ENCODE measurements at places on chromosomes 5 and 9.

DNA sequence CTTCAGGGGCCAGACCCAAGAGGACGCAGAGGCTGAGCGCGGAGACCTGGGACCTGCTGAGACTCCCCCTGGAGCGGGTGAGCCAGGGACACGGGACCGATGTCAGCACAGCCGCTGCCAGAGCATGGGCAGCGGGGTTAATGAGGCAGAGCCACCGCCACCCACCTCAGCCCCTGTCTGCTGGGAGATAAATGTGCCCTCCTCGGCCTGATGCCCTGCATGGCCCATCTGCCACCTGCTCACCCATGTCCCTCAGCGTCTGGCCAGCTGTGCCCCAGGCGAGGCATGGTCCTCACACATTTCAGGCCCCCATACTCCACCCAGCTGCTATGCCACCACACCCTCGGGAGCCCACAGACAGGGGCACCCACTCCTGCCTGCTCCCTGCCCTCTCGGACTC lies 14.9 kb downstream of the DNLZ start:
- no peak for DNase-seq

DNA sequence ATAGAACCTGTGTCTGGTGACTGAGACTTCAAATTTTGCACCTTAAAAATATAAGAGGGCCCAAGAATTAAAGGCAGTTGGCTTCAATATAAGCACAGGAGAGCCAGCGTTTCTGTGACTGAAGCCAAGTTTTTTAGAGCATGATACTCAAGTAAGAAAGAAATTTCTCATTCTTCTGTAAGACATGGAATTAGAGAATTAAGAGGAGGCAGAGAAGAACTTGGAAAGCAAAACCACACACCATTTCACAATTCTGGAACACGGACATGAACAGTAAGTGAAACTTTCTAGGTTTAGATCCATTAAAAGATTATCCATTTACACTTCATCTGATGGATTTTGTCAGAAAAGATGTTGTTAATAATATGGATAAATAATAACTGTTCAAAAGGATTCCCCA lies 8.9 kb upstream of the AGXT2 start:
- DNase-seq = no peak

DNA sequence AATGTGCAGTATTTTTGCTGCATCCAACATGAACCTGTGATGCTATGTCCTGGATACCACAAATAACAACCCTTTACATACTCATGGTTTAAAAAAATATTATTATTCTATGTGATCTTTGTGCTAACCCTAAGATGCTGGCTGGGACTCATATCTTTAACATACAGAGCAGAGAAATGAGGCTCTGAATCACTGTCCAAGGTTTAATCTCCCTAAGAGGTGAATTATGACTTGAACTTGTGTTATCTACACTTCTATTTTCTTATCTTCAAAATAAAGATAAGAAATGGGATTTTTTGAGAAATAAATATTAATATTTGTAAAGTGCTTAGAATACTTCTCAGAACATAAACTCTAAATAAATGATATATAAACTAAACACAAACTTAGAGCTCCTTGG lies 68.8 kb upstream of the GRIA1 start:
- no peak for DNase-seq

DNA sequence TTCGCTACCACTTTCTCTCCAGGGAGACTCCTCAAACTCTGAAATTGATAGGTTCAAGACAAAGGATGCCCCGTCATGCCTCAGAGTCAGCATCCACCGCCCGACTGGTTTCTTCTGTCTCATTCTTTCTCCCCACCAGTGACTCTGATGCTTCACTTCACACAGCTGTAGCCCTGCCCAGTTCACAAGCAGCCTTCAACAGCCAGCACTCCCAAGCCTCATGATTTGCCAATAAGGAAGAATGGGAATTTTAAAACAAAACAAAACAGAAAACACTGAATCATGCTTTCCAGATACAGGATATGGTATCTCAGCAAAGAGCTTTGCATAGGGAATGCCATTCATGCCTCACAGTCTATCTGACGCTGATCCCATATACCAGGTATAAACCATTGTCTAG lies 371.2 kb upstream of the RORB start:
- DNase-seq = no peak

- DNase-seq = no peak
Measured at GRCh38 chr9:79975621-79976256, 404.0 kb downstream of the TLE4 start.

- no peak for DNase-seq
Measured at GRCh38 chr5:148915224-148915817, 88.9 kb downstream of the ADRB2 start.

GRCh38 chr5:41109186-41109585 lies 38.0 kb upstream of the MROH2B start:
- no peak for DNase-seq

DNA sequence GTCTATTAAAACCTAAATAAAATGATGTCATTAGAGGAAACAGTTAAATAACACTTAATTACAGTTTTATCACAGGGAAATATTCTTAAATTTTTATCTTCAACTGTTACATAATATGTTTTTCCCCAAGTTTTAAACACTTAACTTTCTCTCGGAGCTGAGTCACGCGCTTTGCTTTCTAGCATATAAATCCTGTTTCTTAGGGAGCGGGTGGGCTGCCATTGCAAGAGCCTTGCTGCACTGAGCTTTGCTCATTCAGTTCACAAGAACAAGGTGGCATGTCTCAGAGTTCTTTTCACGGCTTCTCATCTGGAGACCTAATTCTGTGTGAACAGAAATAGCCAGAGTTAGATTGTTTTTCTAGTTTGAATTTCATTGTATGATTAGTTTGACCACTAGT lies 166.1 kb downstream of the ZSWIM6 start:
- no peak for DNase-seq

Measured in effector memory CD8-positive, alpha-beta T cell (primary cell).